Stromal cell of bone marrow (primary cell): ENCODE measurements at places on chromosomes 13 and 19.

DNA sequence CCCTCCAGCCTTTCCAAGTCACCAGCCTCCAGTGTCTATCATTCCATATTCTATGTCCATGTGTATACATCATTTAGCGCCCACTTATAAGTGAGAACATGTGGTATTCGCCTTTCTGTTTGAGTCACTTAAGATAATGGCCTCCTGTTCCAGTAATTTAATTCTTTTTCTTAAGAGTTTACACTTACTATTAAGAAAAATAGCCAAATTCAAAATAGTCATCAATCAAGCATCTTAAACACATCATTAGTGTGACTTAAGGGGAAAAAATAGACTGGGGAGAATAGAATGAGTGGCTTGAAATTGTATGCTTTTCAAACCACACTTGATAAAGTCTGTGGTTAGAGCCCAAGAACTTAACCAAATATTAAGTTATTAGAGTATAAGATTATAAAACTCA is 248.0 kb downstream of the MAB21L1 start:
- no peak for DNase-seq

GRCh38 chr13:20462533-20462915 is 63.1 kb downstream of the CRYL1 start:
- no peak for DNase-seq

DNA sequence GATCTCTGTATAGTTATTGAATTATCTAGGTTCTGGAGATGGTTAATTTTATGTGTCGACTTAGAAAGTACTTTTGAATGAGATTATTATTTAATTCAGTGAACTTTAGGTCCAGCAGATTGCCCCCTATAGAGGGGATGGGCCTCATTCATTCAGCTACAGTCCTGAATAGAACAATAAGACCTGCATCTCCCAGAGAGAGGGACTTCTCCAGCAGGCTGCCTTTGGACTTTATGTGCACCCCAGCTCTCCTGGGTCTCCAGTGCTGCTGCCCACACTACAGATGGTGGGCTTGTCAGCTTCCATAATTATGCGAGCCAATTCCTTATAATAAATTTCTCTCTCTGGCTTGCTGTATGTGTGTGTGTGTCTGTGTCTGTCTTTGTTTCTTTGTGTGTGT is 39.3 kb upstream of the KL start:
- no peak for DNase-seq

GRCh38 chr13:39037410-39037879 is 444 bp downstream of the PROSER1 start:
- no peak for DNase-seq

DNA sequence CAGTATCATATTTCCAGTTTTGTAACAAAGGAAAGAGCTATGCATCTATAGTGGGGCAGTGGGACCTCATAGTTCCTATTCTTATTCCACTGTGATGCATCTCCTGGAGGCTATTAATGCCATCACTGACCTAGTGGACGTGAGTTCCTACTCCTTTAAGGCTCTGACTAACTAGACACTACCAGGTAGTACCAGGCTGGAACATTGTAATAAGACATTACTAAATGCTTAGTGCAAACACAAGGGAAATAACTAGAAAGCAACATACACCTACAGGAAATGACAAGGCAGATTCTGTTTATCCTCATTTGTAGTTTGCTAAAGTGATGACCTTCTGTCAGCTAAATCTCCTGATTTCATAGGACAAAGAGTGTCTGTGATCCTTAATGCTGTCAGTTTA is 192.5 kb downstream of the POSTN start:
- no peak for DNase-seq

GRCh38 chr13:41597348-41598041 is 140.1 kb downstream of the RGCC start:
- no peak for DNase-seq

GRCh38 chr19:5156231-5156986 is 184.2 kb downstream of the PTPRS start:
- DNase-seq, result no peak

- no peak for DNase-seq
Observed at GRCh38 chr19:8486661-8487136, 15.7 kb downstream of the PRAM1 start.

- no peak for DNase-seq
Observed at GRCh38 chr19:13100031-13100588, 2.5 kb downstream of the LYL1 start.
